Brain (organoid and tissue), 16 donors: ENCODE measurements at places on chromosomes 1 and 21. TPM values are rescaled to one million over a fixed set of nuclear protein-coding genes. Genes with fewer than 3 reads are reported as not detected.

Gene DTL
- polyA plus RNA-seq, result 26.4 TPM

Gene XCL1
- polyA plus RNA-seq, result 3.6 TPM

Gene INTS7
- 34.2 TPM for polyA plus RNA-seq

Gene SYT14
- polyA plus RNA-seq, result 2.6 TPM

Gene CYP4X1
- polyA plus RNA-seq, result 1.6 TPM

Gene CD48
- 1.0 TPM for polyA plus RNA-seq

Gene LCE6A
- polyA plus RNA-seq, result not detected

Gene TBX15
- polyA plus RNA-seq, result 9.0 TPM

Gene ADAM30
- polyA plus RNA-seq, result not detected

Gene PGBD5
- polyA plus RNA-seq, result 38.5 TPM

Gene OR2T2
- not detected for polyA plus RNA-seq

Gene LRRN2
- polyA plus RNA-seq, result 9.2 TPM

Gene LEFTY1
- 1.0 TPM for polyA plus RNA-seq

Gene PGLYRP3
- polyA plus RNA-seq, result not detected

Gene OR10J1
- polyA plus RNA-seq, result not detected
